Urinary bladder (tissue), 4 donors: ENCODE measurements at places on chromosomes 16 and 17.
A peak's percentile ranks its signal among the peaks of the same experiment; 100 is the strongest.

GRCh38 chr17:42781639-42782165, 1.3 kb downstream of the WNK4 start:
- no peak for DNase-seq

DNA sequence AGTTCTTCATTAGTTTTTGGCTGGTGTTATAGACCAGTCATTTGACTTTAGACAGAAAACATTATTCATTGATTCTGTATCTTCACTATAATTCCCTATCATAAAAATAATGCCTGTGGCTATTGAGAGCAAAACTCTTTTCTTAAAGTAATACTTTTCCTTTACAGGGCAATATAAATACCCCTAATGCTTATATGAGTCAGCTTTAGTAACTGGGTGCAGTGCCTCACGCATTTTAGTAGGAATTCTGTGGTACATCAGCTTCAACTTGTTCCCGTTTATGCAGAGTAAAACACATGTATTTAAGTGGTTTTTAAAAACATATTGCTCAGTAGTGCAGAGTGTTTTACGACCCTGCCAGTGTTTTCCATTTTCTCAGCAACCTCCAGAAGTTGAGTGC, 68.1 kb downstream of the SEC14L1 start:
- no peak for DNase-seq

- peak; percentile 5 for DNase-seq
Observed at GRCh38 chr16:19354371-19354770, 63.3 kb upstream of the TMC5 start.

GRCh38 chr16:84143081-84143480, 1.9 kb downstream of the HSDL1 start:
- no peak for DNase-seq

GRCh38 chr17:8468127-8468526, 32.4 kb downstream of the NDEL1 start:
- no peak for DNase-seq

- DNase-seq, result no peak
Observed at GRCh38 chr17:80419255-80419654, 4.3 kb downstream of the ENDOV start.

GRCh38 chr16:73916829-73917594, 379.6 kb upstream of the PSMD7 start:
- DNase-seq, result no peak

- no peak for DNase-seq
Observed at GRCh38 chr17:30234296-30234695, 1.2 kb downstream of the SLC6A4 start.

- DNase-seq, result no peak
Observed at GRCh38 chr17:80283116-80283852, 22.6 kb downstream of the RNF213 start.

DNA sequence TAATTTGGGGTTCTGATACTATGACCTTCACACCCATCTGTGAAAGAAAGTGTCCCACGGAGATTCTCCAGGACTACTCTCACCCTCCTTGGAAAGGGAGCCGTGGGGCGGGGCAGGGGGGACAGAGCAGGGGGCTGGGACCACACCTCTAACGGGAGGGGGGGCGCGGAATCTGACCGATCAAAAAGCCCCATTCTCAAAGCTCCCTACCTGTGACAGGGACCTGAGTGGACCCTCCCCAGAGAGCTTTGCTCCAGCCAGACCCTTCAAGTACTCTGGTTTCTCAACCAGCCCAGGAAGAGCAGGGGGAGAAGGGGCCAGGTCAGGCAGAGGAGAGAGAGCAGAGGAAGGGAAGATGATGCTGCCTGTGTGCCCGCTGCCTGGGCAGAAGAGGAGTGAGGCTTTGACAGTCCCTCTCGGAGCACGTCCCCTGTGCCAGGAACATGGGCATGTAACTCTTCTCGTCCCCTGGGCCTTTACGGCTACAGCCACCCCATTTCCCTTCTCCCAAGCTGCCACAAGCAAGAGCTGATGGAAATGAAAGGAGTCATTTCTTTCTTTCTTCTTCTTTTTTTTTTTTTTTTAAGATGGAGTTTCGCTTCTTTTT, 682 bp downstream of the XAF1 start:
- DNase-seq, result no peak

GRCh38 chr16:57540387-57540786, 2.1 kb upstream of the ADGRG5 start:
- no peak for DNase-seq

DNA sequence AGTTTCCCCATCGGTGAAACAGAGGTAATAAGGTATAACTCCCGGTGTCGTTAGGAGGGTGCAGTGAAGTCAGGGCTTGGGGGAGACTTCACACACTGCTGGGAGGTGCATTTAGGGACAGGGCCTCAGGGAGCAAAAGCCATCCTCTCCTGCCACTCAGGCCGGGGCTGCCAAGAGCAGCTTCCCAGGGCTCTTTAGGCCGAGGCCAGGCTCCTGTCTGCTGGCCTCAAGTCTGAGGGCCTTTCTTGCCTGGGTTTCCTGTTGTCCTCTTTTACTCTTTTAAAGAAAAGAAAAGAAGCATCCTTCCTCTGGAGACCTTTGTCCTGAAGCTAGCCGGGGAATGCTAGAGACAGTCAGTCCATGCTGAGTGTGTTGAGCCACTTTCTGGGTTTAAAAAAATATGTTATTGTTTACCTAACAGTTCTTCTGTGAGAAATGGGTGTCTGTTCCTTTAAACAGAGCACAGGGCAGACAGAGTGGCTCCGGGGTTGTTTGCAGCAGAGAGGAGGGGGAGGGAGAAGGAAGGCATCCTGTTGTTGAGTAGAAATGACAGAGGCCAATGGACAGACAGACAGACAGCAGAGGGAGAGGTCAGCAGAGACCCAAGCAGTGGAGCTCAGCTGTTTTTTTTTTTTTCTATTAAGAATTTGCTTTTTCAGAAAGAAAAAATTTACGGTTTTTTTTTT, 79.1 kb downstream of the C17orf67 start:
- no peak for DNase-seq

DNA sequence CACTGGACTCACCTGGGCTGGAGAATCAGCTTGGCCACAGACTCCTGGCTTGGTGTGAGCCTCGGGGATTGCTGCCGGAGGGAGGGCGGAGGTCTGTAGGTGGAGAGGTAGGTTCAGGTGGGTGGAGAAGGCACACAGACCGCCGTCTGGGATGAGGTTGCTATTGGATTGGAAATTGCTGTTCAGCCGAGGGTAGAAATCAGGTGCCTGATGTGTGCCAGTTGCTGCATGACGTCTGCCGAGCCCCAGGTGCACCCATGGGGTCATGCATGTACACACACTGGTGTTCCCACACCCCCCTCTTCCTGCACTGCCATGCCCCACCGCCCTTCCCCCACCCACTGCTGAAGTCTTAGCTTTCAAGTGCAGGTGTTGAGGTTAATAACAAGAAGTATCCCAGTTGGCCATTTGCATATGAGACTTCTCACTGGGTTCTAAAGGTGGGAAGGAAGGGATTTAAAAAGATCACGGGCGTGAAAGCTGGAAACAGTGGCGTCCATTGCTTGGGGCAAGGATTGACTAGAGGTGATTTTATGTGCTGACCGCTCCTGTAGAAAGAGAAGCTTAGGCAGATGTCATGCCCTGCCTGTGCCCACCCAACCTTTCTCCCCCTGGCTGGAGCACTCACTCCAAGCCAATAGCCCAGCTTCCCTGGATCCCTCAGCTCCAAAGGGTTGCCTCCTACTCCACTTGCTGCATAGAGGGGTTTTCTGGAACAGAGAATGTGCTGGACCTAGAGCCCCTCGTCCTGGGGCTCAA, 193.6 kb downstream of the CCDC182 start:
- no peak for DNase-seq

- DNase-seq, result no peak
Observed at GRCh38 chr17:20273741-20274500, 193.4 kb downstream of the LGALS9B start.

DNA sequence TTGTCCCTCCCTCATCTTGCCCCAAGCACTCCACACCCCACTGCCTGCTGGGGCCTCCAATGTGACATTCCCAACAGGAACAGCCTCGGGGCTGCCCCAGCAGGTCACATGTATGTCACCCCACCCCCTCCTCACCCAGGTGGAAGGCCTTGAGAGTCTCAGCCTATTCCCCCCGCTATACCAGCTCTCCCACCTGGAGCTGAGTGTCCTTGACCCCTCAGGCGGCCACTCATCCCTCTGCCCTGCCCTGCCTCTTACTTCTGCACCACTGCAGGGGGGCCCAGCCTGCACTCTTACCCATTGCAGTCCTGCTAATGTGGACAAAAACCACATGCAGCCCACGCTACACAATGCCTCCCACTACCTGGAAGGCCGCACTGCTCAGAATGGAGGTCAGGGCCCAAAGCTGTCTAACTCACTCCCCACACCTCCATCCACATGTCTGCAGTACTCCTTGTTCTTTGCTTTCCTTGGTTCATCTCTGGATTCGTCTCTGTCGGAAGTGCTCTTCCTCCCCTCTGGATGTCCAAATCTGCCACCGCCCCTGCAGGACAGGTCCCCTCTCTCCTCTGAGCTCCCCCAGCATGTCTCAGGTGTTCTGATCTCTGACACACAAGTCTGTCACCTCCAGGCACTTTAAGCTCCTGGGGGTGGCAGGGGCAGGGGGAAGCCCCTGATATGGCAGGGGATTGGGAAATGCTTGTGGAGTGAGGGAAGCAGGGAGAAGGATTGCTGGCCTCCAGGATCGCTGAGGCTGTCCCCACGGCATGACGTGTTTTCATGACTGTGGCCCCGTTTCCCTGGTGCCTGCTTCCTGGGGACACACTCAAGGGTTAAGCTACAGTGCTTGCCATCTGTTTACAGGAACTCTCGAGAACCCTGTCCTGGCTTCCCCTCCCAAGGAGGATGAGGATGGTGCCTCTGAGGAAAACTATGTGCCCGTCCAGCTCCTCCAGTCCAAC, 20.8 kb downstream of the TRPV2 start:
- DNase-seq, result no peak

DNA sequence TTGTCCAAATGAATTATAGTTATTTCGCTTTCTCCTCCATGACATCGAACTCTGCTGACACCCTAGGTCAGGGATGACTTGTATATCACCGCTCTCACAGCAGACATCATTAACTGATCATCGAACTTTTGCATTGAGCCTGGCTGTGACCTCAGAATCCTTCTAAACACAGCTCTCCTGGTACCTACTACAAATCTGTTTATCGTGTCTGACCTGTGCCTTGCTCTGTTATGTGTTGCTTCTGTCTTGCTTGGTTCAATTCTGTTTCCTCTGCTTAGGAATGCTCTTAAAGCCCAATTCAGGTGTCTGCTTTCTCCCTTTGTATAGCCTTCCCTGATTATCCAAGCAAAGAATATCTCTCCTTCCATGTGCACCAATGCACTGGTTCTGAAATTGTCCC, 78.3 kb downstream of the CYLD start:
- no peak for DNase-seq

- DNase-seq, result no peak
Observed at GRCh38 chr16:71474864-71475263, 12.8 kb upstream of the ZNF23 start.

- DNase-seq, result no peak
Observed at GRCh38 chr17:73166731-73167581, 2.1 kb downstream of the SSTR2 start.

- no peak for DNase-seq
Observed at GRCh38 chr17:42700586-42701289, 18.4 kb downstream of the CNTNAP1 start.

DNA sequence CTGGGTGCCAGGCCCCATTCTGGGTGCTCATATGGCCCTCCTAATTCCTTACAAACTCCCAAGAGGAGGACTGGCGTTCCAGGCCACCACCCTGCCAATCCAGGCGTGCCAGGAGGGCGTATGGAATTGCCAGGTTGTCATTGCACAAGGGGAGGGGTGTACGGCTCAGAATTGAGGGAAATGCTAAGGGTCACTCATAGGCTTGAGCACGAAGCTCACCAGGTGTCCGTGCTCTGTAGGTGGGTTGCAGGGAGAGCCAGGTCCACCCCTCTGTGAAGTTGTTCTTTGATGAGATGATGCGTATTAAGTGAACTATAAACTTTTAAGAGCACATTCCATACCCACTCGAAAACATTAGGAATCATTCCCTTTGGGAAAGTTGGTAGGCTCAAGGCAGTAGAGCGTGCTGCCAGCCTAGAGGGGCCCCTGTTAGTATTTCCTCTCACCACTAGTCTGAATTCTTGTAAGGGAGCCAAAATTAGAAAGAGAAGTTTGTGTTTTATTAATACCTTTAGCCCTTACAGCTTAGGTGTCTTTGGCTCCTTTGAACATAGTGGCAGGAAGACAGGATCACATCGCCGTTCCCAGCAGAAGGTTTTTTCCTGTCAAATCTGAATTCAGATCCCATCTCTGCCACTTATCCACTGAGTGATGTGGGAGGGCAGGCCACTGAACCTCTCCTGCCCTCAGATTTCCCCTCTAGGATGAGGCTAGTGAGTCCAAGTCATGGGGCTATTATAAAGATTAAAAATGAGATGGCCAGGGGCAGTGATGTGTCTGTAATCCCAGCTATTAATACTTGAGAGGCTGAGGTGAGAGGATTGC, 38.7 kb upstream of the NFAT5 start:
- no peak for DNase-seq

- DNase-seq, result no peak
Observed at GRCh38 chr17:73802871-73803270, 158.6 kb upstream of the SDK2 start.

GRCh38 chr17:31722251-31723056, 136.6 kb downstream of the COPRS start:
- no peak for DNase-seq

DNA sequence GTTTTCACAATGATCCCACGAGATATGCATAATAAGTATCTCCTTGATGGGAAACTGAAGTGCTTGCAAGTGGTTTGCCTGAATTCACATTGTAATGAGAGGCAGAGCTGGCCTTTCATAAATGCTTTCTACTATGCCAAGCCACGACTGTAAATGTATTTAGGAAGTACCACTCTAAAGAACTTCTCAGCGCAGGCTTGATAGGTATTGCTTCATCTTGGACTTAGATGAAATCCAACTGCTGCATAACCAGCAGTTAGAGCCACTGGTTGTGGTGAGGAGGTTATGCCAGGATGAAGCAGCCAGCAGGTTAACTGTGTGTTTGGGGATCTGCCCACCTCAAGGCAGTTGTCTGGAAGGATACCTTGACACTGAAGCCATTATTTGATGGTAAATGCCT, 26.8 kb downstream of the MARCHF10 start:
- no peak for DNase-seq

- DNase-seq, result no peak
Observed at GRCh38 chr16:5903832-5904231, 806.2 kb upstream of the EEF2KMT start.

GRCh38 chr17:82444284-82444893, 6.2 kb downstream of the CYBC1 start:
- DNase-seq, result no peak

- no peak for DNase-seq
Observed at GRCh38 chr17:65876985-65877384, 314.9 kb downstream of the CEP112 start.

DNA sequence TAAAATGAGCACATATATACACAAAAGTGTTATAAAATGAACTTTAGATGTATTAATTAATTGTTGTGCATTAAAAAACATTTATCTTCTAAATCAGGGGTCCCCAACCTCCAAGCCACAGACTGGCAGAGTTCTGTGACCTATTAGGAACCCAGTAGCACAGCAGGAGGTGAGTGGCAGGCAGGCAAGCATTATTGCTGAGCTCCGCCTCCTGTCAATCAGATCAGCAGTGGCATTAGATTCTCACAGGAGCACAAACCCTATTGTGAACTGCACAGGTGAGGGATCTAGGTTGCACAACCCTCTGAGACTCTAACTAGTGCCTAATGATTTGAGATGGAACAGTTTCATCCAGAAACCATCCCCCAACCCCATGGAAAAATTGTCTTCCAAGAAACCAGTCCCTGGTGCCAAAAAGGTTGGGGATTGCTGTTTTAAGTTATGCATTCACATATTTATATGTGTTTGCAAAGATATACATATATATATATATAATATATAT, 583.7 kb downstream of the KCNJ2 start:
- no peak for DNase-seq

- DNase-seq, result no peak
Observed at GRCh38 chr16:12646490-12647274, 157.0 kb downstream of the CPPED1 start.
